ENCODE measurements at places on chromosomes 2 and 18.

- DNase-seq, result no peak
Observed at GRCh38 chr2:236896688-236897087, 189.0 kb upstream of the COPS8 start.

GRCh38 chr2:206217743-206218142 lies 56.7 kb upstream of the ZDBF2 start:
- DNase-seq, result no peak

DNA sequence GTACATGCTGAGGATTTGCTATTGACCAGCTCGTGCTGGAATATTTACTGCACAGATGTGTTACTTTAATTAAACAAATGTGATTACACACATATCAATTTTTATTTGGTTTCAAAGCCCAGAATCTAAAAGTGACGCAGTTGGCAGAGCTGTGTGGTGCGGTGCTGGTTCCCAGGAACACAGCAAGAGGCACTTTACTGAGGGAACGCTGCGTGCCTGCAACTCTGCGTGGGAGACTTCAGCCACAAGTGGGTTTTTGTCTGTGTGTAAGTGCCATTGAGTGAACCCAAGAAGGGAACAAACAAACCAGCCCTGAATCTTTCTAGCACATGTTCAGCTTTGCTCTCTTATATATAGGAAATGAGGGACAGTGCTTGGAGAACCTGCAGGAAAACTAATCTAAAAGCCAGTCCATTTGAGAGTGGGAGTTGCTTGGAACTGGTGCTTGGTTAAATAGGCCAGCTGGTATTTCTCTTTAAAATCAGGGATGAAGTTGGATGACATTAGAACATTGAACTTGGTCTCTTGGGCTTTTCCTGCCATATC lies 196.6 kb upstream of the CELF4 start:
- no peak for DNase-seq

GRCh38 chr2:47232738-47233415 lies 77.8 kb upstream of the STPG4 start:
- DNase-seq, result no peak

GRCh38 chr2:7627583-7627982 lies 710.4 kb downstream of the RNF144A start:
- no peak for DNase-seq

GRCh38 chr18:36468161-36468560 lies 170.6 kb downstream of the FHOD3 start:
- no peak for DNase-seq

DNA sequence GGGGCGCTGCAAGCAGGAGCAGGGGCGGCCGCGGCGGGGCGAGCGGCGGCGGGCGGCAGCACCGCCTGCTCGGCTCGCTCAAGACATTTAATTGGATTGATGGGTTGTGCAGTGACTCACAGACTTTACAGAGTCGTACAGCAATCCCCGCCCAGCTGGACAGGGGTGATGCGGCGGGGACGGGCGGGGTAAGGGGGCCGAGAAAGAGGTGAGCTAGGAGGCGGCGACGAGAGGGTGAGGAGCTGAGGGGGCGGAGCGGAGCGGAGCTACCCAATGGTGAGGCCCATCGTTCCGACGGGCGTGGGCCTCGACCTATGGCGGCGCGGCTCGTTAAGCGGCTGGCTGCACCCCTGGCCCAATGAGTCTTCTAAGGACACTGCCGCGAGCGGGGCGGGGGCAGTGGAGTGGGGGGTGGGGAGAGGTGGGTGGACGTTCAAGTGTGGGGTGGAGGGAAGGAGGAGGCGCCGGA lies 97.1 kb upstream of the SERTAD2 start:
- no peak for DNase-seq

GRCh38 chr2:238254095-238254723 lies 14.4 kb upstream of the HES6 start:
- no peak for DNase-seq

- DNase-seq, result no peak
Observed at GRCh38 chr2:119683713-119684443, 4.9 kb downstream of the TMEM177 start.

DNA sequence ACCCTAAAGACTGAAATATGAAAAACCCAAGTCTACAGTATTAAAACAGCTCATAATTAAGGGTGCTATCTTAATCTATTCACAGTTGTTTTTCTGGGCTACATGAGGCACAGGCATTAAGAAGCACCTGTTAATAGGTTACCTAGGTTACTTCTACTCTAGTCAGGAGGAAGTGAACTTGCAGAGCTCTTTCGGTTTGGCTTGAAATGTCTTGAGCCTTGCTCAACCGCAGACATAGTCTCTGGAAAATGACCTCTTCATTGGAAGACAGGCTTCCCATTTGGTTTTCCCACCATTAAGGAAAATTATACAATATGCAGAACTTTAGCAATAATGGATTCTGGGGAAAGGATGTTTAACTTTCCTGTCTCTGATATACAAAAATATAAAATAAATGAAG lies 142.3 kb upstream of the KCNJ3 start:
- no peak for DNase-seq

- no peak for DNase-seq
Observed at GRCh38 chr2:5504756-5505155, 187.4 kb upstream of the SOX11 start.

- no peak for DNase-seq
Observed at GRCh38 chr2:20523073-20523798, 76.4 kb downstream of the RHOB start.

Measured in D721Med (cell line).